Lower lobe of right lung (tissue), 2 donors: ENCODE measurements at places on chromosomes 12 and 14.

DNA sequence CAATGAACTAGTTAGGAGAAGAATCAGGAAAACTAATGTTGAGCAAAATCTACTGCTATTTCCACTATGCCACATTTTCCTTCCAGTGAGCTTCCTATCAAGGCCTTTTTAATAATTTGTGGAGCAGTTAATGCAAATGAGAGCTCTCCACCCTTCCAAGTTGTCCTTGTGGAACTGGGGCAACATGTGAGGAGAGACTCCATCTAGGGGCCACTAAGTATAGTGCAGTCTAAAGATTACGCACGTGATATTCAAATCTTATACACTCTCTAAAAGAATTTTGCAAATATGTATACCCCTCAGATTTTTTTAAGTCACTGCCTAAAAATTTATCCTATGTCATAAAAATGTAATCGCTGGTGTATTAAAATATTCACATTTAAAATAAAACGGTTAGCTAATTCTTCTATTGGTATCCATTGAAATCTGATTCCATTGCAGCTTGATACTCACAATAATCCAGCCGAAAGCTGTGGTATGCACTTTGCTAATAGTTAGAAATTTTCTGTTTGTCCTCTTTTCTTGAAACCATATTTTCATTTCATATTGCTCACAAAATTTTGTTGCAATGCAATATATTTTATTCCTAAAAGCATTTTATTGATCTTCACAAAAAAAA is 100.1 kb downstream of the PAH start:
- no peaks in the 10 kb centered on the region for H3K36me3 ChIP-seq
- no peak overlapping the region for H3K27ac ChIP-seq
- no peak overlapping the region for H3K4me3 ChIP-seq

DNA sequence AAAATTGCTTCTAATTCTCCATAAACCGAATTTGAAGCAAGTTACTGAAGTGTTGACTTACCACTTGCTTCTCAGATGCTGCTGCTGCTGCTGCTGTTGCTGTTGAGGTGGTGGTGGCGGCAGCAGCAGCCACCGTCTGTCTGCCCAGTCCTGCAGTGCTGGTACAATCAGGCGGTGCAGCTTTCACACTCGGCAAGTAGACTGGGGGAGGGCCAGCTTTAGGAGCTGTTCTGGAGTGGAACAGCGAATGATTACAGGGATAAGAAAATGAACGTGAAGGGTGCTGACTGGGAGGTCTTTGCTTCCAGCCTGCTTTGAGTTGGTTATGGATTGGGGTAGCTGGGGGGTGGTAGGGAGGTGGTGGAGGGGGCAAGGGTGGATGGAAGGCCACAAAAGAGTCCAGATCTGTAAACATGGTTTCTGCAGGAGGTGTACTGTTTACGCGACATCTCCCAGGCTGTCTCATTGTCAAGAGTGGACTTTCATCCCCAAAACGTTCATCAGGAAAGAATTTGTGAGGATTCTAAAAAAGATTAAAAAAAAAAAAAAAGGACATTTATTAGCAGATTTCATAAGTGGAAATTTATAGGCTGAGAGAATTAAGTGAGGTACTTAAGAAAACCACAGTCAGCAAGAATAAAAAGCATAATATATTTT is 38.8 kb downstream of the UBR7 start:
- H3K27ac ChIP-seq, result no peak overlapping the region
- H3K27me3 ChIP-seq, result no peaks in the 10 kb centered on the region
- no peak overlapping the region for H3K4me3 ChIP-seq
- DNase-seq, result no peak

- H3K4me1 ChIP-seq, result no peaks in the 10 kb centered on the region
- H3K27me3 ChIP-seq, result peaks cover 17% of the 10 kb centered on the region
- DNase-seq, result peak; percentile 61
- H3K27ac ChIP-seq, result no peak overlapping the region
Measured at GRCh38 chr12:7439579-7440505, 4.1 kb downstream of the CD163L1 start.

- H3K36me3 ChIP-seq, result no peaks in the 10 kb centered on the region
- no peaks in the 10 kb centered on the region for H3K4me1 ChIP-seq
- no peak for DNase-seq
- no peaks in the 10 kb centered on the region for H3K27me3 ChIP-seq
- no peak overlapping the region for H3K4me3 ChIP-seq
- H3K27ac ChIP-seq, result no peak overlapping the region
Measured at GRCh38 chr12:66497008-66497897, 181.6 kb downstream of the GRIP1 start.

GRCh38 chr12:81078469-81079196 is 754 bp downstream of the ACSS3 start:
- peak overlapping the region; percentile 79 for H3K4me3 ChIP-seq
- H3K27me3 ChIP-seq, result peaks cover 6% of the 10 kb centered on the region
- no peak for DNase-seq
- peak overlapping the region; percentile 82 for H3K27ac ChIP-seq
- H3K36me3 ChIP-seq, result no peaks in the 10 kb centered on the region
- peaks cover 5% of the 10 kb centered on the region for H3K4me1 ChIP-seq

- no peak for DNase-seq
- no peaks in the 10 kb centered on the region for H3K4me1 ChIP-seq
- no peak overlapping the region for H3K4me3 ChIP-seq
- H3K27me3 ChIP-seq, result no peaks in the 10 kb centered on the region
Measured at GRCh38 chr12:113391145-113391544, 12.5 kb downstream of the SDS start.

- H3K4me1 ChIP-seq, result no peaks in the 10 kb centered on the region
- H3K27ac ChIP-seq, result no peak overlapping the region
- no peak overlapping the region for H3K4me3 ChIP-seq
Measured at GRCh38 chr12:87853448-87854003, 175.7 kb downstream of the C12orf50 start.
